ENCODE measurements at places on chromosomes 7 and 10.

DNA sequence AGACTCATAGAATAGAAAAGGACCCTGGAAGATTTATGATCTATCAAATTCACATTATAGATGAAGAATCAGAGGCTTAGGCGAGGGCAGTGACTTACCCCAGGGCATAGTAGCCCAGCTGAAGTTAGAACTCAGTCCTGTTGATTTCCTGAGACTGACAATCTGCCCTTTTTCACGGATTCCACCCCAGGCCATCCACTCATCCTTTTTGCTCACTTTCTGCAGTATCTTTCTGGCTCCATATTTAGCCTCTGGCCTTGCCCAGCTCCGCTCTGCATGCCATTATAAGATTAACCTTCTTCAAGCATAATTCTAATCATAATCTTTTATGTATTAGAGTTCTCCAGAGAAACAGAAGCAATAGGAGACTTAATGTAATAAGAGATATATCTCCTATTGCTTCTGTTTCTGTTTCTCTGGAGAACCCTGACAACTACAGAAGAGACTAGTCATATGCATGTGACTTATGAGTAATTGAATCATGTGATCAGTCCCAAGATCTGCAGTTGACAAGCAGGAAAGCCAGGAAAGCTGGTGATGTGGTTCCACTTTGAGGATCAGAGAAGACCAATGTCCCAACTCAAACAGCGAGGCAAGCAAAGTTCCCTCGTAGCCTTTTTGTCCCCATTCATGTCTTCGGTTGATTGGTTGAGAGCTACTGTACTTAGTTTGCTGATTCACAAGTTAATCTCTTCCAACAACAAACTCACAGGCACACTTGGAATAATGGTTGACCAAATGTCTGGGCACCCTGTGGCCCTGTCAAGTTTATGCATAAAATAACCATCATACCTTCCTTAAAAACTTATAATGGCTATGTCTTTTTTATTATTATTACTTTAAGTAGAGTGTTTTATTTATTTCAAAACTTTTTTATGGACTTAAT lies 412.1 kb downstream of the SUGCT start:
- DNase-seq: no peak

DNA sequence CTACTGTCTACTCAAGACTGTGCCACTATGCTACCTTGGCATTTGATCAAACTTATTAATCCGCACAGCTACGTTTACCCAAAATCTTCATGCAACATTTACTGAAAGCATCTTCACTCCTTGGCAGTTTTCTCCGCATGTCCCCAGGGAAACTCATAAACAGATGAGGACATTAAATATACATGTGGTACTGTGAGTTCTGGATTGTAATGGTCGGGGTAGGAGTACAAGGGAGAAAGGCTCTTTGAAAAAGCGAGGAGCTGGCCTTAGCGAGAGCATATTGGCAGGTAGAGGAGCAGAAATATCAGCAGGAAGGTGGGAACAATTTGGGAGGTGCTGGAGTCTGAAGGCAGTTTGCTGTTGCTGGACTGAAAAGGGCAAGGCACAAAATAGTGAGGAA lies 107.1 kb upstream of the NOBOX start:
- DNase-seq: no peak

DNA sequence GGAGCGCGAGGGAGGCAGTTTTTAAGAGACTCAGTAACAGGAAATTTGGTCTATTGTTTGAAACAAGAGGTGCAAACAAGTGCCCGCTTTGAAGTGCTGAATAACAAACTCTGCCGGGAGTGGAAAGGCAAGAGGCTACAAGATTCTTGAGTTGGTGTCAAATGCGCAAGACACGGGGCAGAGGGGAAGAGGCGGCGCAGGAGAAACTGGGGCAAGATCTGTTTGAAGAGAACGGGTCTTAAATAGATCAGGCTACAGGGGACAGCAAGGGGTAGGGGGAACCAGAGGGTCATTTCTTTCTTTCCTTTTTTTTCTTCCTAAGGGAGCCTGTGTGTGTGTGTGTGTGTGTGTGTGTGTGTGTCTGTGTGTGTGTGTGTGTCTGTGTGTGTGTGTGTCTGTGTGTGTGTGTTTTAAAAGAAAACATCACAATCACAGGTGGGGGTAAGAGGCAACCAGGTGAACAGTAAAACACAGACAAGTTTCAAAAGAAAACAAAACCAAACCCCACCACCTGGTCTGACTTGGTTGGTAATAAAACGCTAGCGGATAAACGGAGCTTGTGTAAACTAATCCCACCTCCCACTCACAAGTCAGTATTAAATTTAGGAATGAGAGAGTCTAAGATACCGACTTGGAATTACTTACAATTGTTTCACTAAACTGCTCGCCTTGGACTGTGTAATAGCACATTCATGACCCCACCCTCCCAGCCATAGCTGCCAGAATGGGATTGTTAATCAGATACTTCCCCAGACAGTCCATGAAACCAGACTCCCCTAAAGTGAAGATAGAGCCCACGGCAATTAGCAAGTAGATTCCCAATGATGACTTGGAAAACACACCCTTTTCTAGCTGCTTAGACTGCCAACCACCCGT lies 13.1 kb upstream of the CUX1 start:
- DNase-seq: no peak

GRCh38 chr7:45087301-45088145 lies 1.2 kb downstream of the NACAD start:
- no peak for DNase-seq

GRCh38 chr7:7554021-7554432 lies 12.7 kb upstream of the MIOS start:
- peak; percentile 44 for DNase-seq
